ENCODE measurements at places on chromosomes 13 and 19. TPM values are rescaled to one million over a fixed set of nuclear protein-coding genes. Genes with fewer than 3 reads are reported as not detected.

DNA sequence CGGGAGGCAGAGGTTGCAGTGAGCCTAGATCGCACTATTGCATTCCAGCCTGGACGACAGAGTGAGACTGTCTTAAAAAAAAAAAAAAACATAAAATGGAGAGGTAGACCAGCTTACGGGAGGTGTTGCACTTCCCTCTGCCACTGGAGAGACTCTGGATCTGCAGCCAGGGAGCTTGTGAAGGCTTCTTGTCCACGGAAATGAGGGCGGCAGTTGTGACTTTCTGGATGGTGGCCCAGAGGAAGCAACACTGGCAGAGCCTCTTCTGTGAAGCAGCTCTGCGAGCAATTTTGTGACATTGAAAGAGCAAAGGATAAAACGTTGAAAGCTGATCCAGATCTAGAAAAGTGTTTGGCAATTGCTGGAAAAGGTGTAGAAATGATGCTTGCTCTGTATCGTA lies 10.4 kb downstream of the SPINT2 start:
- DNase-seq: peak; percentile 22

DNA sequence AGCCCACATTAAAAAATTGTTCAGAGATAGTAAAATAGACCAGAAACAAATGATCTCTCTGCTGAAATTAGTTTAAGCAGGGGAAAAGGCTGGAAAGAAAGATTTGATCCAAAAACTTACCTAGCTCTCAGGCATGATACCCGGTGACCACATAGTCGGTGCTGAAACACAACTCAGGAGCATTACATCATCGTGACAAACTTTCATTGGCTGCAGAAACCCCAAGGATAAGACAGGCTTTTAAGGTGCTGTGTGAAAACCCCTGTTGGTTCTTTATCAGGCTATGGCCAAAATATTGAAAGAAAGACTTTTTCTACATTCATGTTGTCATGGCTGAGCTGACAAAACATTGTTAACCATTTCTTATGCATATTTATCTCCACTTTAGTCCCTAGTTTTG lies 171.7 kb upstream of the KLF12 start:
- no peak for DNase-seq

GRCh38 chr13:46468570-46469463 lies 81.8 kb upstream of the RUBCNL start:
- no peak for DNase-seq

DNA sequence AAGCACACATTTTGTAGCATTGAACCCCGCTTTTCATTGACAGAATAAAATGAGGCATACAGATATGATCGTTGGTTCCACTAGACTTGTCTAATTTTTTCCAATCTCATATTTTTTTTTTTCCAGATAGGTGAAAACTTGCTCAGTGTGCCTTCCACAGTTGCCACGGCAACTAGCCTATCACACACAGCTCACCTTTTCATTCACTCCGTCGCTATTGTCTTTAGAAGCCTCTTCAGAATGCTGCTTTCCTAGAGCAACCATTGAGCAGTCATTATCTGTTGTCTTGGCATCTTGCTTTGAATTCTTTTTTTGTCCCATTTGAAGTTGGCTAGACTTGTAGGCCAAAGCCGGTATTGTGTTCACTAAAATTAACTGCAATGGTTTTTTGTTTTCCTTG lies 37.7 kb upstream of the ESD start:
- DNase-seq: no peak

- no peak for DNase-seq
Observed at GRCh38 chr13:97385146-97385545, 48.8 kb upstream of the RAP2A start.

DNA sequence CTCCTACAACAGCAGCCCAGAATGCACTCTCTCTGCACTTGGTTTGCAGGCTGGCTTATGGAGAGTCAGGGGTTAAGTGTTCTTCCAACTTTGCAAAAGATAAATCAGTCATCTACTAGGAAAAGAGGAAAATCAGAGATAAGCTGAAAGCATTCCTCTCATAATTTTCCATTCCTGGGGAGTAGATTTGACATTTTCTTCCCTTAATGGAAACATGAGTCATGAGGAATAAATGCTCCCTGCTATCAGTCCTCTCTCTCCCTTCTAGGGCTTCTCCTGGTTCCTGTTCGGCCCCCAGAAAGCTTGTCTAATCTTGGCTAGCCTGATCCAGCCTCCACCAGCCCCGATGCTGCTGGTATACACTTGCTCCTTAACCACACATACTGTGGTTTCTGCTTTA lies 28.4 kb upstream of the ENOX1 start:
- DNase-seq: peak; percentile 11

DNA sequence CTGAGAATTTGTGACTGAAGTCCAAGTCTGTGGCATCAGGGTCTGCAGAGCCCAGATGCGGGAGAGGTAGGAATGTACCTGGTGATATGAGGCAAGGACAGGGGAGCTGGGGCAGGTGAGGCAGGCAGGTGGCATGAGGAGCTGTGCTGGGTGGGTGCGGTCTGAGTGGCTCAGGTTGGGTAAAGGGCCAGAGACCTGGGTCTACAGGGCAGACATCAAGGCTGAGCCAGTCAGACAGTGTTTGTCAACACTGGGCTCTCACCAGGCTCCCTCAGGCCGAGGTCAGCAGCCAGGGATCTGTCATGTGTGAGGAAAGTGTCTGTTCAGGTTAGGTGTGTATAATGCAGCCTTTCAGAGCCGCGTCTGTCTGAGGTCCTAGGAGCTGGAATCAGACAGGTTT lies 18.6 kb downstream of the GPI start:
- DNase-seq: no peak

DNA sequence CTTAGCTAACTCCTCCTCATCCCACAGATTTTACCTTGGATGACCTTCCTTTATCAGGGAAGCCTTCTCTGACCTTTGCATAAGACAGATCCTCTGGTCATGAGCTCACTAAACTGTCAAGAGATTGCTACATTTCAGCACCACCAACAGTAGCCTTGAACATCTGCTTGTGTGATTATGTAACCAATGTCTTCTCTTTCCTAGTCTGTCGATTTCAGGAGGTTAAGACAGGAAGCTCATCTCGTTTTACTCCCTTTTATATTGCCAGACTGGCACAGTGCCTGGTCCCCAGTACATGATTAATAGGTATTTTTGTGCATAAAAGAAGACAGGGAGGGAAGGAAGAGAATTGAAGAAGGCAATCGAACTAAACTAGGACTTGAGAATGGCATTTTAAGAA lies 1697.7 kb downstream of the EFNB2 start:
- no peak for DNase-seq

DNA sequence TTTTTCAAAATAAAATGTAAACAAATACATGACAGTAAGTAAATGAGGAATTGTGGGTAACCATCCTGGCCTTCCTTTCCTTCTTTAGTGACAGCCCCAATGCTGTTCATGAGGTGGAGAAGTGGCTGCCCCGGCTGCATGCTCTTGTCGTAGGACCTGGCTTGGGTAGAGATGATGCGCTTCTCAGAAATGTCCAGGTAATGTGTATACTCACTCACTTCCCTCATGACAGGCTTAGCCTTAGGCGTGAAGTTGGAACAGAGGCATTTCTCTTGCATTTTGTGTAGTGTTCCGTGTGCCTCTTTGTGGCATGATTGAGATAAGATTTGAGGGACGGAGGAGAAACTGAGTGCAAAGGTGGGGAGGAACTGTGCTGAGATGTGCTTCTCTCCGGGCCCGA lies 12.0 kb downstream of the NAXD start:
- no peak for DNase-seq

- no peak for DNase-seq
Observed at GRCh38 chr19:55199620-55200204, 9.6 kb downstream of the PTPRH start.

DNA sequence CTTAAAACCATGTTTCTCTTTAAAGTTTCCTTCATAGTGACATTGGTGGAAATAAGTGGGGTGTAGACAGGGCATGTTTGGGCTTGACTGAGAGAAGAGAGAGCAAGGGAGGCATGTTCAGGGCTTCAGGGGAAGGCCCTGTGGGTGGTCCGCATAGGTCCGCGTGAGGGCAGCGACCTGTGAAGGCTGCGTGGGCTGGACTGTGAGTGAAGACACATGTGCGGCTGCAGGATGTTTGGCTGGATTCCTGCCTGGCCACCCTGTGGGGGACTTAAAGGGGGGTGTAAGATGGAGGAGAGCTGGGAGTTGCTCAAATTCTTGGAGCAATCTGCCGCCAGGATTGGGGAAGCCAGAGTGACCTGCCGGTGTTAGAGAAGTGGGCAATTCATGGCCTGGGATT lies 23.8 kb upstream of the KLF12 start:
- DNase-seq: no peak

PLA2G4C gene
- total RNA-seq: 44.0 TPM

ELSPBP1 gene
- not detected for total RNA-seq

KRI1 gene
- total RNA-seq: 6.0 TPM

ATP5F1D gene
- 15.7 TPM for total RNA-seq

CCDC8 gene
- total RNA-seq: under 0.01 TPM

CYP2A6 gene
- total RNA-seq: not detected
